ENCODE measurements at places on chromosomes 16 and 17.

GRCh38 chr16:71781741-71782140, 26.9 kb downstream of the AP1G1 start:
- no peak for DNase-seq

GRCh38 chr17:17835415-17836249, 1.2 kb downstream of the SREBF1 start:
- DNase-seq, result peak; percentile 32

GRCh38 chr17:83191388-83192160, 112.2 kb downstream of the METRNL start:
- no peak for DNase-seq

DNA sequence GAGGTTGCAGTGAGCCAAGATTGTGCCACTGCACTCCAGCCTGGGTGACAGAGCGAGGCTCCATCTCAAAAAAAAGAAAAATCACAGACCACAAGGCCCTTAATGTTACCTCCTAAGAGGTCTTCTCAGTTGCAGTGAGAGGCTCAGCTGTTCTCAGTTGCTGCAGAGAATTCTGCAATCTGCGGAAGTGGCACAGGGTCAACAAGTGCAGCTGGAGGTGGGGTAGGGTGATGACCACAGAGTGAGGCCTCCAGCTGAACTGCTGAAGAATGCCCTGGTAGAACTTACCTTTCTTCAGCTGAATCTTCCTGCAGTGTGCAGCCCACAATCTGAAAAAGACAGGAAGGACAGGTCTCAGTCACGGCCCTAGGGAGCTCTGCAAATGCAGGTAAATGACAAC, 26.3 kb downstream of the CNTNAP1 start:
- no peak for DNase-seq

- no peak for DNase-seq
Measured at GRCh38 chr16:30992931-30993816, 8.2 kb downstream of the HSD3B7 start.

DNA sequence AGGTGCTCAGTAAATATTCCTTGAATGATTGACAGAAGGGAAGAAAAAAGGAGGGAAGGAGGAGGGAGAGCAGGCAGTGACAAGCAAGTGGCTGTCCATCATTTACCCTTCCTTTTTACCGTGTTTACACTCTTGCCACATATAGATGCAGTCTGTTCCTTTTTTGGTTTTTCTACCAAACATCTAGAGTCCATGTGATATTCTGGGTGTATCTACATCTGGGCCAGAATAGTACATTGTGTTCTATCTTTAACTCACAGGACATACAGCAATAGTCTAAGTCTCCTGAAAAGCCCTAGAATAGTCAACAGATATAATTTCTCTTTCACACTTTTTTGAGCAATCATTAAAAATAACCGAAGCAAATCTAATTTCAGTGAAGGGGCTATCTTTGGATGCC, 33.5 kb downstream of the KCNJ2 start:
- DNase-seq, result no peak

GRCh38 chr17:50779747-50780353, 12.5 kb upstream of the ANKRD40CL start:
- DNase-seq, result no peak

- DNase-seq, result peak; percentile 45
Measured at GRCh38 chr16:3458852-3459361, 15.4 kb downstream of the NAA60 start.

- DNase-seq, result no peak
Measured at GRCh38 chr16:6207124-6207523, 1109.5 kb upstream of the EEF2KMT start.

- no peak for DNase-seq
Measured at GRCh38 chr16:57647136-57647875, 18.9 kb downstream of the ADGRG1 start.

- peak; percentile 28 for DNase-seq
Measured at GRCh38 chr17:76107509-76107908, 3.9 kb upstream of the EXOC7 start.

GRCh38 chr17:15265131-15265530, at the start of gene PMP22:
Gene PMP22, minus strand, starts transcription at chr17:15265326. Its CDS starts 4,599 bp downstream, at chr17:15260727.
- no peak for DNase-seq

DNA sequence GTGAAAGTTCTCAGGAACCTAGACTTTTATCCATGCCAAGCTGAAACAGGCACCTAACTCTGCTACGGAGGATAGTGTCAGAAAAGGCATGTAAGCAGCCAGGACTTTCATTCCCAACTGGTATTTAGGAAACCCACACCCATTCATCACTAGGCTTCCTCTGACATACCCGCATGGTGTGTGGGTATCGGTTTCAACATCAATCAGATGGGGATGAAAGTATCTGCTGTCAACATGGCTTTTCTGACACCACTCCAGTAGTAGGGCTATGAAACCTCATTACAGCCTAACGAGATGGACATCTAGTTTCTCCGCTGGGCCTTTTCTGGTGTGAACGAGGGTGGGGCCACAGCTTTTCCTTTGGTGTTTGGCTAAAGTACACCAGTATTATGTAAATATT, 1178.3 kb downstream of the CDH11 start:
- DNase-seq, result no peak

DNA sequence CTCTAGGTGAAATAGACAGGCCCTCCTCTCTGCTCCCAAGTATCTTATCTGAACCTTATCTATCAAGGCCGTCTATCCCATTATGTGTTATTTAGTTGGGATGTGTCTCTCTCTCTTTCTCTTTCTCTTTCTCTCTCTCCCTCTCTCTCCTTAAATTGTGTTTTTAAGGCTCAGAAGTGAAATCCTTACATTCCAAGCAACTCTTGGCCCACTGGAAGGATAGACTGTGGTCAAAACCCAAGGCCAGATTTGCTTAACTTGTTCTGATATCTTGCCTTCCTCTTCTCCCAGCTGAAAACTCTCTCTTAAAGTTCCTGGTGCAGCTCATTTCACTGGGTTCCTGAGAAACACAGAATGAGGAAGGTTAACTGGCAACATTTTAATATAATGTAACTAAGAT, 14.7 kb downstream of the CDRT4 start:
- DNase-seq, result no peak

DNA sequence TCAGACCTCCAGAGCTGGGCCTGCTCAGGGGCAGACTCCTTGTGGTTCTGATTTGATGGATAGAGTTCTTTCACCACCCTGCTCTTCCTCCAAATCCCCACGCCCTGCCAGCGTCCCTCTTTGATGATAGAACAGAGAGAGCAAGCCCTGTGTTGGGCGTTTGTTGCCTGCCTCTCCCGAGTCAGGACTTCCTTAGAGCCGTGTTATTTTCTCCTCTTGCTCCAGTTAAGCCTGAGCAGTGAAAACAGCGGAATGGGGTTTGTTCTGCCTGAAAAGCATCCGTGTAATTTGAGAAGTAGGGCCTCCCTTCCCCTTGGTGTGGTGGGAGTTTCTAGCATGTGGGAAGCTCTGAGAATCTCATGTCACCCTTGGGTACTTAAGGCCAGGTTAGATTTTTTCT, 22.1 kb downstream of the TMEM94 start:
- no peak for DNase-seq

GRCh38 chr16:48541108-48541786, 68.7 kb downstream of the N4BP1 start:
- no peak for DNase-seq

DNA sequence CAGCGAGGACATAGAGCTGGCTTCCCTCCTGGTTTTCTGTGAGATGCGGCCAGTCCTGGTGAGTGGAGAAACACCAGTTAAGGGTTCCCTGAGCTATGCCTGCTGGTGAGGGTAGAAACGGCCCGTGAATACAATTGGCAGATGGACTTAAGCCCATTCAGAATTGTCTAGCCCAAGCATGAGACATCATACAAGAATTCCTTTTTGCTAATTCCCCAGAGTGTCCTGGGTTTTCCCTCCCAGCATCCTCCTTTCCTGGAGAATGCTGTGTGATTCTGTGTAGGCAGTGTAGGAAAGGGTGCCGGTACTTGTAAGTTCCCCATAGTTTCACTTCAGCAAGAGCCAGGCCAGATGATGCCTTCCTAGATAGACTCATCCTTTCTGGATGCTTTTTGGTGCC, 65.1 kb downstream of the SDR42E1 start:
- no peak for DNase-seq

DNA sequence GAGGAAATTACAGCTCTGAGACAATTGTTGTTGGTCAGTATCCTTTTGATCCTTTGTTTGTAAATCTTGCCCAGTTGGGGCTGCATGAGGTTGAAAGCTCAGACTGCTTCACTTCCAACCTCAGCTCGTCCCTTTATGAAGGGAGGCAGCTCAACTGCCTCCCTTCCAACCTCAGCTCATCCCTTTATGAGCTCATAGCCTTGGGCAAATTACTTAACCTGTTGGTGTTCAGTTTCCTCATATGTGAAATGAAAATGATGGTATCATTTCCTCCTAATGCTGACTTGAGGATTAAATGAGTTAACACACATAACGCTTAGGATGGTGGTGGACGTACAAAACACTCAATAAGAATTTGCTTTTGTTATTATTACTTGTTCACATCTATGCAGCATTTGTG, 265.1 kb downstream of the CDH13 start:
- no peak for DNase-seq

- no peak for DNase-seq
Measured at GRCh38 chr17:35521150-35521549, 16.3 kb downstream of the SLFN12L start.

DNA sequence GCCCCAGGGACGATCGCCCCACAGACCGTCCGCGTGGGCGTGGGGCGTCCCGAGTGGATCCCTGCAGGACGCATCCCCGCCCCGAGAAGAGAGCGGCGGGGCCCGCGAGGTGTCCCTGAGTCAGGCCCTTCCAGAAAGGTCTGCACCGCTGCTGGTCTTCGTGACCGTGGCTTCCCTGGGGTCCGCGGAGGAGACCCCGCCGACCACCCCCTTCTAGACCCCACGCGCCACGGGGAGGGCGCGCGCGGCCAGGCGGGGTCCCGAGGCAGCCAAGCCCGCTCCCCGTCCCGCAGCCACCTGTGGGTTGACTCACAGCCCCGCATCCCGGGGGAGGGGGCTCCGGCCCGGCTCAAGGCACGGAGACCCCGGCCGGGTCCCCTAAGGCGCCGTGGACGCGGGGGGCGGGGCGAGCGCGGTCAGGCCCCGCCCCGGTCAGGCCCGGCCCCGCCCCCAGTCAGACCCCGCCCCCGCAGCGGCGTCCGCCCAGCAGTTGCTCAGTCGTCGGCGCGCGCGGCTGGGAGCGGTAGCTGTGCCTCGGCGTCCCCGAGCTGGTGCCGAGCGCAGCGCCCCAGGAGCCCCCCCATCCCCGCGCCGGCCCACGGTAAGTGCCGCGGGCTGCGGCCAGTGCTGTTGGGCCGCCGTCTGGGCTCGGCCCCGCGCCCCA, at the start of gene BAIAP3:
Gene BAIAP3 (plus strand): TSS at position 497 of the 664 bp plus-strand sequence. CDS start 4,905 bp downstream, outside the sequence.
- no peak for DNase-seq

DNA sequence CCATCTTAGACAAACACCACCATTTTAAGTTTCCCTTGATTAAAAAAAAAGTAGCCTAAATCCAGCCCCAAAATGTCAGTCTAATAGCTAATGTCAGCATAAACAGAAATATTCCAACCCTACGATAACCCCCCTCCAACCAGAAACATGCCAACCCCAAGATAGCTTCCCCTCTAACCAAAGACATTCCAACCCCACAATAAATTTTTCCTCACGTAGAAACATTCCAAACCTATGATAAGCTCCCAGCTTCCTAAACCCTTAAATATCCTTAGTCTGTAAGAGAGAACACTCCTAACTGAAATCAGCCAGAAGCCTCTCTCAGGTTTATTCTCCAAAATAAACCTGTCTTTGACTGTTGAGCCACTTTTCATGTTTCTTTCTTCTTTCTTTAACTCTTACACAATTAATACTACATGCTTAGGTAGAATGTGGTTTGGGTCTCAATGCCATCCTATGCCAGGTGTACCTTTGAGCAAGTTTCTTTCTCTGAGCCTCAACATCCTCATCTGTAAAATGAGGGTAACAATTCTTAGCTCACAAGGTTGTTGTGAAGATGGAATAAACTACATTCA, 10.5 kb upstream of the KRT38 start:
- DNase-seq, result no peak

- DNase-seq, result no peak
Measured at GRCh38 chr17:69815406-69815805, 259.6 kb upstream of the KCNJ16 start.

DNA sequence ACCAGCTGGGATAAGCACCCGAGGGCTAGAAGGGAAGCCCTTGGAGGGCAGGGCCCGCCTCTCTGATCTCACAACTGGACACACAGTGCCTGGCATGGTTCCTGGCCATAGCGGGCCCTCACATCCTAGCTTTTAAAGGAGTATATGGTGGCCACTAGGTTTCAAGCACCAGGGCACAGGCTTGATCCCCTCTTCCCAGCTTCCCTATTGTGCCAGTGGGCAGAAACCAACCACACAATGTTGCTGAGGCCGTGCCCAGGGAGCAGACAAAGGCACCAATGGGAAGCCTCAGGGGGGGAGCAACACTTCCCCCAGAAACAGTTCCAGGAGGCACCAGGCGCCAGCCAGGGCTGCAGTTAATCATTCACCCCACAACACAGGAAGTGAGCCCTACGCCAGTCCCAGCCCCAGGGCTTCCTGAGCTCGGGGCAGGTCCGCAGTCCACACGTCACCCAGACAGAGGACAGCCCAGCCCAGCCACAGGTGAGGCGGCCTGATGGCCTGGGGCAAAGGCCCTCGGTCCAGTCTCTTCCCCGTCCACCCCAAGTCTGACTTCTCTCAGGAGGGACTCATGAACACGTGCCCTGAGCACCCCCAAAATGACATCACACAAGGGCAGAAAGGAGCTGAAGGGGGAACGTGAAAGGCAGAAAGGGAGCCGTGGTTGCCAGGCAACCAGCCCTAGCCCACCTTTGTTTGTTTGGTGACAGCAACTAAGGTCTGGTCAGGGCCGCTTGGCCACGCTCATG, 12.8 kb downstream of the SMIM5 start:
- DNase-seq, result no peak

- no peak for DNase-seq
Measured at GRCh38 chr16:28107232-28107631, 43.7 kb upstream of the GSG1L start.

DNA sequence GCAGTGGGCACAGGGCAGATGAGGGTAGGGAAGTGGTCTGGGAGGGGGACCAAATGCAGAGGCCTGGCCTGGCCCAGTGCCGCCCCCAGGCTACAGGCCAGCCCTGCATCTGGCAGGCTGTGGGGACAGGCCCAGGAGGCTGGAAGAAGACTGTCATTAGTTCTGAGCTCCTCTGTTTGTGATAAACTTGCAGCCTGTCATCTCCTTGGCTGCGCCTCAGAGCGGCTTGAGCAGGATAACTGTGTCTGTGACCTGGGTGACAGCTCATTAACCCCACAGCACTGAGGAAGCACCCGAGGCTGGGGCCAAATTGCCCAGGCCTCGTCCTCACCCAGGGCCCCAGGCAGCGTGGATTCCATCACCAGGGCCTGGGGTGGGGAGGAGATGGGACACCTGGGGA, 23.9 kb downstream of the ABCC3 start:
- DNase-seq, result no peak

GRCh38 chr17:63445571-63445953, 544 bp downstream of the CYB561 start:
- peak; percentile 68 for DNase-seq
